ENCODE measurements at places on chromosomes 1 and 21.
A peak's percentile ranks its signal among the peaks of the same experiment; 100 is the strongest.

GRCh38 chr1:112618721-112619517 is at the start of gene ST7L:
Gene ST7L, minus strand, starts transcription at chr1:112619141. Its CDS starts 28 bp downstream, at chr1:112619113.
- peak; percentile 90 for DNase-seq

GRCh38 chr1:182446033-182446669 is 3.8 kb upstream of the RGSL1 start:
- peak; percentile 15 for DNase-seq

- DNase-seq = no peak
Measured at GRCh38 chr1:199046618-199047017, 407.8 kb downstream of the PTPRC start.

DNA sequence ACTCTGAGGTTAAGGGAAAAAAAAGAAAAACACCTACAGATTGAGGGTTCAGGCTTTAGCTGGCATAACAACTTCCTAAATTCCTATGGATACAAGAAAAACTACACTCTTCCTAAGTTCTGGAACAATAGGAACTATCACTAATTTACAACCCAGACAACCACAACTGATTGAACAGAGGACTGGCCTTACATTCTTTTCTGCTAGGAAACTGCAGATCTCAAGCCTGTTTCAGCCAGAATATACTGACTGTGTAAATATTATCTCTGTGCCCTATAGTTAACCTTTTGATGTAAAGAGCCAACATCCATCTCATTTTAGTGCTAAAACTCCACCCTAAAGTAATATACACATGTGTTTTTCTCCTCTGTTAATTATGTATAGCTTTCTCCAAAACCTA is 1186.5 kb upstream of the TMPRSS15 start:
- no peak for DNase-seq

GRCh38 chr1:221822591-221822990 is 80.7 kb upstream of the DUSP10 start:
- no peak for DNase-seq

DNA sequence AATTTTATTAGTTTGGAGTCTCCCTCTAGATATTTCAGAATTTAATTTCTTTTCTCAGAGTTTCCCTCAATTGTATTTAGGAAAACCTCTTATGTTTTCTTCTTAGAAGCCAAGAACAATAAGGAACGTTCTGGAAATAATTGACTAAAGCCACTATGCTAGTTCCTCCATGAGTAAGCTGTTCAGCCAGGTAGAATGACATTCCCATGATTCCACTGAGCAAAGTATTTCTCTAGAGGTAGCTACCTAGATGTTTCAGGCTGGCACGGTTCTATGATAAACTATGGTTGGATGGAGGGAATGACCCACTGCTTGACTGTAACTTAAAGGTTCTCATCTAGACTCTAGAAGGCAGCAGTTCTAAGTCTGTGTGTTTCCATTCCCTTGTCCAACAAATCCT is 62.4 kb downstream of the CLDN17 start:
- DNase-seq = no peak

- no peak for DNase-seq
Measured at GRCh38 chr1:76170084-76170483, 95.5 kb downstream of the ST6GALNAC3 start.

DNA sequence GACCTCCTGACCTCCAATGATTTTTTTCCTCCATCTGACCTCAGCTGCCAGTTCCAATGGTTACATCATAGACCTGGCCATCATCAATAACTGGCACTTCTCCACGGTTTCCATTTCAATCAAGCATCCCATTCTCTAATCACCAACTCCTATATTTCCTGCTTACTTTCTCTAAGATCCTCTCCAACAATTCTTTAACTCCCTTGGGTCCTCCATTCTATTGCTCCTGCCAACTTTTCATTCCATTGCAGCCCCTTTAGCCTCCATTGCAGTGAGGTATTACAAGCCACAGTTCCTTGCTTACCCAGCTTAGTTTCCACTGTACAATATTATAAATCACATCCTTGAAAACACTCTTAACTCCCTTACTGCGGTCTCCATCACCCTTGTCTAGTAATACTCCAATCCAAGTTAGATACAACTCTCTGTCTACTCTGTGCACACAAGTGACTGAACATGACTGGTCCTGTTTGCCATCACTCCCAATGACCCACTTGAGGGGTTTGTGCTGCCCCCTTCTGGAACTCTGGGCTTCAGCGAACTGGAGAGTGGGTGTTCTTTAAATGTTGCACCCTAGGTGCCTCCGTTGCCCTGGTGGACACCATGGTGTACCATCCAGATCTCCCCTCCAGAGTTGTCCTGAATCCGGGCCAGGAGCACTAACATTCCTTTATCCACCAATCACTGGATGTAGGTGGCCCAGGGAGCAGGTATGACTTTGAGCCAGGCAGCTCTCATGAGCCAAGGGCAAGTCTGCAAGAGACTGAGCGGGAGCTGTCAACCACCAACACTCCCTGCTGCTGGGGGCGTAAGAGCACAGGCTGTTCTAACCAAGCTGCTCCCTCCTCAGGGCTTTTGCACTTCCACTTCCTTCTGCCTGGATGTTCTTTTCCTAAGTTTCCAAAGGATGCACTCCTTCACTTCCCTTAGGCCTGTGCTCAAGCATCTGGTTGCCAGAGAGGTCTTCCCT is 3.7 kb upstream of the FNDC7 start:
- DNase-seq = no peak

GRCh38 chr1:80468356-80468755 is 1332.4 kb upstream of the ADGRL2 start:
- DNase-seq = no peak

DNA sequence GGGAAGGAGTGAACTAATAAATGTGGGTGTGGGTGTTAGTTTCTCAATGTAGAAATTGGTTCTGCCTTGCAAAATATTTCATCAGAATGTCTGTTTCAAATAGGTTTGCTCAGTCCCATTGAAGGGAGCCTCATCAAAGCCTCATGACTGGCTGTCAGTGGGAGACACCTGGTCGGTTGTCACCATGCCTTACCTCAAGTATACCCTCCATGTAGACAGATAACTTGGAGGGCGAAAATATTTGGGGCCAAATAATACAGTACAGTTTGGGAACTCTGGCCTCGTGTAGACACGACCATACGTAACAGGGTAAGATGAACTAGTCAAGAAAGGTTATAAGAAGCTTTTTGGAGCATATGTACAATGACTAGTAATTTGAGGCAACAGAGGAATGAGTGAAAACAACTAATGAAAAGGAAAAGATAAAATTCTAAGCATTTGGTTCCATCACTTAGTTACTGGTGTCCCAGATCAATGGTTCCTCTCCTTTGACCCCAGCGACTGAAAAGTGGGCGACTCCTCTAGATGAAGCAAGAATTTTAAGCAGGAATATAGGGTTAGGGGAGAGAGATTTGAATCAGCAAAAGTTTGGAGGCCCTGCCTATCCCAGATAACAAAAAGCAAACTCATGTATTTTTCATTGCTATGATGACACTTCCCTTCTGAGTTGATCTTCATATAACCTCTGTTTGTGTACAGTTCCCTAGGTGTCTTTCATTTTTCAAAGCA is 163.9 kb downstream of the LRRC40 start:
- DNase-seq = no peak

DNA sequence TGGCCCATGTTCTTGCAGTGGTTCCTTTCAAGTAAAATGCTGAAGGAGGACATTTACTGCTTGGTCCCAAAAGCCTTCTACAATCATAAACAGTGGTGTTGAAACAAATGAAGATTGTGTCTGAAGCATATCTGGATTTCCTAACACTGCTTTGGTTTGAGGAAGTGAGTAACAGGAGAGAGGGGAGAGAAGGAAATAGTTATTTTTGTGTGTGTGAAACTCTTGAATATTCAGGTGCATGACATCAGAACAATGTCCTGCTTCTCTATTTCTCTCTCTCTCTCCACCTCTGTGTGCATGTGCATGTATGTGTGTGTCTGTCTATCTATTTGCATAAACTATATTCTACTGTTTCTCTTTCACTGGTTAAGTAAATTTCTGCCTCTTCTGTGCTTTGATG is 61.4 kb upstream of the TNFSF18 start:
- no peak for DNase-seq

DNA sequence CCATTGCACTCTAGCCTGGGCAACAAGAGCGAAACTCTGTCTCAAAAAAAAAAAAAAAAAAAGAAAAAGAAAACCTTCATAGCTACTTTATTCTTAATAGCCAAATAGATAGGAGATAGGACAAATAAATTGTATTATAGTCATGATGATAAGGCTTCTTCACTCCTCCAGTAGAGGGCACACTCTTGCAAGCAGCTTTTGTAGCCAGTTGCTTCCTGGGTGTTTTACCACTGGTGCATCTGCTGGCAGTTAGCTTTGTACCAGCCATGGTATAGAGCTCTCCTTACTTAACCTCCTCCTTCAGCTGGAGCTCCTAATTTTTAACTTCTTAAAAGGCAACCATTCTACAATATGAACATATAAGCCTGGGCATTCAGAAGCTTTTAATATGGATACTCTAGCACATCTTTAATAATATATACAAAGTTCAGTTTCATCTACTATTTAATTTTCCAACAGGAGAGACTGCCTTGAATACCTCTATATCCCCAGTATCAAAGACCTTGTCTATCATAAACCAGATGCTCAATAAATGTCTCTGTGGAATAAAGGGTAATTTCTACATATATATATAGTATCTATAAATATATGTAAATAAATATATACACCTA is 35.8 kb downstream of the EVI5 start:
- DNase-seq = no peak

- no peak for DNase-seq
Measured at GRCh38 chr1:88695781-88696180, 11.7 kb downstream of the PKN2 start.

DNA sequence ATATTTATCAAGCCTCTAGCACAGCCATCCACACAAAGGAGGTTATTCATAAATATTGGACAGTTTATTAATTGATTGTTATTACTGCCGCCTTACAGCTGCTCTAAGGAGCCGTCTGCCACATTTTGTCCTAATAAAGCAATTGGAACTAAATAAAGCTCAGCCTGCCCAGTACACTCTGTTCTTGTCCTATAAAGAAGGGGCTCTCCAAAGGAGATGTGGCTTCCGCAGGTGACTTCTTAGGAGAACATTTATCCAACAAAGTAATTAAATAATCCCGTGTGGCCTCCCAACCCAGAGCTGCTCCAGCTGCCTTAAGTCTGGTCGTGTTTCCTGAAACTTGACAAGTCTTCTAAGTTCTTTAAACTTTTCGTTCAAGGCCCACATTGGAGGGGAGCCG is 497.7 kb downstream of the NPHP4 start:
- DNase-seq = no peak

GRCh38 chr1:246384616-246385015 is 122.5 kb downstream of the SMYD3 start:
- no peak for DNase-seq

- DNase-seq = no peak
Measured at GRCh38 chr1:160942926-160943325, 11.7 kb downstream of the ITLN2 start.
